Muscle of back (tissue), 13 donors: ENCODE measurements at places on chromosomes 5 and 9.

- DNase-seq, result no peak
Observed at GRCh38 chr5:74136276-74136825, 504.2 kb downstream of the ENC1 start.

GRCh38 chr5:78666041-78666444 is 17.5 kb upstream of the LHFPL2 start:
- DNase-seq, result no peak

- no peak for DNase-seq
Observed at GRCh38 chr5:43390471-43390870, 21.7 kb downstream of the CCL28 start.

GRCh38 chr9:109922617-109923470 is 142.8 kb downstream of the PALM2AKAP2 start:
- peak; percentile 90 for DNase-seq

DNA sequence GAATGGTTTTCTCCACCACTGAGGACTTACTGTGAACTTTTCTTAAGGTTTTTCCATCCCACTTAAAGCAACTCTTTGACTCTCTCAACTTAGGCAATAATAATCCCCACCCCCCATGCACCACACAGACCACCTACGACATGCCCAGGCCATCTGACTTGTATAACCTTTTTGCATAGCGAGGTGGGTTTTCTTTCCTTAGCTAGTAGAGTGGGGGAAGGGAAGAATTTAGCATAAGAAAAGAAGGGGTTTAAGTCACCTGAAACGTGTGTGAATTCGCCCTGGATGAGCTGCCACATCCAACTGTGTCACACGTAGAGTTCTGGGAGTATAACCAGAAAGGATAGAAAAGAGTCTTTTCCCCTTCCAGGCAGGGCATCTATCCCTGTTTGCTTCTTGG is 262.7 kb downstream of the YTHDC2 start:
- no peak for DNase-seq

DNA sequence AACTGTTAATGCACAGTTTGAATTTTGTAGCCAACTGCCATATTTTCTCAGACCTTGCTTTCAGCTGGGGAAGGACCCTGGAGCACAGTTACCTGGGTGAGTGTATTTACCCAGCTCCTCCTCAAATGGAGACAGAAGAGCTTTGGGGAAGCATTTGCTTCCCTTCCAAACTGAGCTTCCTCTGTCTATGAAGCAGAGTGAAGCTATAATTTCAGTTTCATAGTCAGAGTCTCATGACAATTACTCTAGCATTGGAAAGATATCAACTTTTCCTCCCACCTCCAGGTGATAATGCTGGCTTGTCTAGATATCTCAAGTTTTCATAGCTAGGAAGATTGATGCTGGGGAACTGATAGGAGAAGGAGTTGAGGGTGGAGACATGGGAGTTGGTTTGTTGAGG is 406.4 kb upstream of the CLINT1 start:
- DNase-seq, result peak; percentile 37

DNA sequence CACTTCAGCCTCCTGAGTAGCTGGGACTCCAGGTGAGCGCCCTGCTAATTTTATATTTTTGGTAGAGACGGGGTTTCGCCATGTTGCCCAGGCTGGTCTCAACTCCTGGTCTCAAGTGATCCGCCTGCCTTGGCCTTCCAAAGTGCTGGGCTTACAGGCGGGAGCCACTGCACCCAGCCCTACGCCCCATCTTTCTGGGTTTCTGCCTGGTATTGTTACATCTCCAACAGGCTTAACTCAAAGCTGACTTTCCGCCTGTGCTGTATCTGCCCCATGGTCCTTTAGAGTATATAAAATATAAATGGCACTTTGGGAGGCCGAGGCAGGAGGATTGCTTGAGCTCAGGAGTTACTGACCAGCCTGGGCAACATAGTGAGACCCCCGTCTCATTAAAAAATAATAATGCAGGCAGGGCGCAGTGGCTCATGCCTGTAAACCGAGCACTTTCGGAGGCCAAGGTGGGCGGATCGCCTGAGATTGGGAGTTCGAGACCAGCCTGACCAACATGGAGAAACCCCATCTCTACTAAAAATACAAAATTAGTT is 36.5 kb upstream of the GLDC start:
- DNase-seq, result no peak

GRCh38 chr9:99162759-99163364 is 57.9 kb downstream of the TGFBR1 start:
- peak; percentile 42 for DNase-seq

GRCh38 chr9:131274674-131275331 is 1.5 kb downstream of the FAM78A start:
- DNase-seq, result no peak

DNA sequence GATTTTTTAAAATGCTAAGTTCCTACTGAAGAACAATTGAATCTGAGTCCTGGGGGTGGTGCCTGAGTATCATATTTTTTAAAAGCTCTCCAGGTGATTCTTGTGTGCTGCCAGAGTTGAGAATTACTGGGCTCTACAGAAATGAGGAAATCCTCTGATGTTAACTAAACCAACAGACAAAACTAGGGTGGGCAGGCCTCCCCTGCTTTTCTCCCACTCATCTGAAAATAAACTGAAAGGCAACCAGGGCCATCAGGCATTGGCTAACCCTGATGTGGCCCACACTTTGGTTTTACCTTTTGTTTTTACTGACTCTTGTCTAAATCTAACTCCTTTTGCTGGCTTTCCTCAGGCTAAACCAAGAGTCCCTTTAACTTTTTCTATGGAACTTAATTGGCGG is 13.3 kb upstream of the CTNNA1 start:
- DNase-seq, result no peak

GRCh38 chr9:130997925-130998596 is 10.9 kb upstream of the LAMC3 start:
- peak; percentile 55 for DNase-seq

- peak; percentile 57 for DNase-seq
Observed at GRCh38 chr5:117691081-117691870, 1116.7 kb upstream of the SEMA6A start.

- DNase-seq, result no peak
Observed at GRCh38 chr5:130324953-130325671, 420.8 kb downstream of the CHSY3 start.
